Activated CD4-positive, alpha-beta T cell treated with anti-CD3 and anti-CD28 coated beads, Interleukin-2, Interleukin-6, amounts not matched to agents 100 ng/mL and 50 ng/mL, durations not matched to agents 16 hours and 8 hours (primary cell): ENCODE measurements at places on chromosomes 3 and 15.

DNA sequence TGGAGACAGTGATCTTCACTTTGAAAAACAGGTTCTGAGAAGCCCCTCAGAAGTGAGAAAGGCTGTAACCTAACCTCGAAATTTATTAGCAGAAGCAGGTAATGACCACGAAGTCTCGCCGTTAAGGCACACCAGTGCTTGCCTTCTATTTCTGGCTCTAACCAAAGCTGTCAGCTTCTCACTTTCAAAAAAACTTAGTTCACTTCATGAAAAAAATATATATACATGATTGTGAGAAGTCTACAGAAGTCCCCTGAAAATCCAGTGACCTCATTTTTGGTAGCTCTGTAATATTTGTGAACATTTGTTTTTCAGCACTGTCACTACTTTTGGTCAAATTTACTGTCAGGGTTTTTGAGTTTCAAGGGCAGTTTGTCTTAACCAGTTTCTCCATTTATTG lies 19.1 kb upstream of the AKAP13 start:
- no peak for DNase-seq

- DNase-seq = no peak
Measured at GRCh38 chr3:12501360-12502020, 17.2 kb downstream of the TSEN2 start.

GRCh38 chr3:159832024-159832423 lies 156.6 kb upstream of the IL12A start:
- DNase-seq = no peak

DNA sequence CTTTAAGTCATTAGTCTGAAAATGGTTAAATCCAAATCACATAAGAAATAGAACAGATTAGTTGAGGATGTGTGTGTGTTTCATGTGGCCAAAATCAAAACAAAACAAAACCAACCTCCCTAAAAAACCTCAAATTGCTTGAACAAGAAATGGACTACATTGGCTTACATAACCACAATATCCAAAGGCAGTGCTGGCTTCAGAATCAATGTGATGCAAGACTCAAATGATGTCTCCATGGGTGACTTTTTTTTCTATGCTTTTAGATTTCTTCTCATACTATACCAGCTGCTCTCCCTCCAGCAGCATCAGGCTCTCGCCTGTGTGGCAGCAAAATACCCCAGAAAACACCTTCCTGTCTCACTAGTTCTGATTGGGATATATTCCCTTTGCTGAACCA lies 36.0 kb upstream of the CMTM8 start:
- no peak for DNase-seq

DNA sequence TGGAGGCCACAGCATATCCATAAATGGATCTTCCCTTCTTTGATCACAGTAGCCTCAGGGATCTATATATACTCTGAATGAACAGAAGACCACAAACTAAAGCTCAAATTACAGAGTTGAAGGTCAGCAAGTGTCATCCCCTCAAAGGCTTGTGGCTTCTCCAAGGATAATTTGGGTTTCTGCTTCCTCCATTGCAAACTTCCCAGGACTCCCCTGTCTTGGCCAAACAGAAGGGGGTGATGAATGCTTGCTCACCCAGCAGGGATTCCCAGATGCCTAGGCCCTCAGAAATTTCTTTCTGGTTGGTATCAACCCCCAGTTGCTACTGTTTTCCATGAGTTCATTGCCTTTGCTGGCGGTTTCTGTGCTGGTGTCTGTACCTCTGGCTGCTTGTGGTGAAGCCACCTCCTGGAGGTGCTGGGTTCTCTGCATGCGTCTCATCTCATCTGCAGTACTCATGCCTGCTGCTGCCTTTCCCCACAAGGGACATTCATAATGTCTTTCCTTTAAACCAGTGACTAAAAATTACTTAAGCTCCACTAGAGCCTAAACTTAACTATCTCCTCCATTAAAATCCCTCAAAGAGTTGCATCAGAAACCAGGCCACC lies 17.7 kb downstream of the ENTPD3 start:
- DNase-seq = no peak

DNA sequence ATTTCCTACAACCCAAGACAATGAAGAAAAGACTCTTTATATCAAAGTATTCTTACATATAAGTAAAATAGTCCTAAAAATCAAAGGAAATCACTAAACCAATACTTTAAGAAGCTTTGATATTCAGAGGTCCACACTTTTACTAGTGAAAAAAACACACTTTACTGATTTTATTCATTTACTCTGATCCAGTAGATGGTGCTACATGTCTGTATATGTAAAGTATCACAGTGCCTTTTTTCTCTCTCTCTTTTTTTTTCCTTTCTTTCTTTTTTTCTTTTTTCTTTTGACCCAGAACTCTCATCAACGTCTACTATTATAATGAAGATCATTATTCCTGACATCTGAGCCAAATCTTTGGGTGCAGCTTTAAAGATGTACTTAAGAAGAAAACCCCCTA lies 10.8 kb upstream of the CCDC39 start:
- no peak for DNase-seq

- DNase-seq = no peak
Measured at GRCh38 chr3:144162042-144162441, 190.4 kb downstream of the DIPK2A start.

GRCh38 chr15:52509500-52510245 lies 19.0 kb downstream of the MYO5A start:
- no peak for DNase-seq

DNA sequence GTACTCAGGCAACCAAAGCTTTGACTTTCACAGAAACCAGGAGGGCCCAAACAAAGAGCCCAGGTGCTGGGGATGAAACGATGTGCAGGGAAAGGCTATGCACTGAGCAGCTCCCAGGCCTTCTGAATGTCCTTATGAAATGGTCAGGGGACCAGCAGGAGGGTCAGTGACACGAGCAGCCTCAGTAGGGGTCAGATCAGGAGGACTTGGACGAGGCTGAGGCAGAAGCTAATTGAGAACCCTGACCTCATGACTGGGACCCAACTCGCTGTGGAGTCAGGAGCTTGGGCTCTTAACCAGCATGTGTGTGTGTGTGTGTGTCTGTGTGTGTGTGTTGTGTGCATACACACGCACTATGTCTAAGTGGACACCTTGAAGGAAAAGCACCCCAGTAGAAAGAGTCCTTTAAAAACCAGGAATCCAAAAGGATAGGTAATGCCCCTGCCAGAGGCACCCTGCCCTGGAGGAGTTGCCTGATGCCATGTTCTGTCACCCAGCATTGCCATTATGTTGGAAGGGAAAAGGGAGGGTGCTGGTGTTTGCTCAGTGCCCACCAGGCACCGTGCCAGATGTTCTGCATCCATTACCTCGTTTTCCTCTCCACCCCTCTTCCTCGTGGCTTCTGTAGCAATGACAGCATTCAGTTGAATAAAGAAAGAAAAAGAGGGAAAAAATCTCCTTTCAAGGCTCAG lies 50.9 kb downstream of the CORO2B start:
- no peak for DNase-seq

- no peak for DNase-seq
Measured at GRCh38 chr3:77137559-77137958, 97.7 kb downstream of the ROBO2 start.

DNA sequence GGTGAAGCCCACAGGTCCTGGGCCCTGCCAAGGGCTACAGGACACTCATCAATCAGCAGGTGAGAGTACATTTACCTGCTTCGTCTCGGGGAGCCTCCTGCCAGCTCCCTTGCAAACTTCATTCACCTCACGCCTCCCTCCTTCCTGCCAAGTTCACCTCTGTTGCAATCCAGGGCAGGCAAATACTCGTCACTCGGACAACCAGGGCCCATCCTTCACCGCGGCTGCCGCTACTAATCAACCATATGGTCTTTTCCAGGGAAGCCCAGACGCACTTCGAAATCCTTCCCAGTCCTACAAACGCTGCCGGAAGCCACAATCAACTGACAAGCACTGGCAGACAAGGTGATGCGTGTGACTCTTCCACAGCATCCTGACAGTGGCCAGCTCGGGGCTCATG lies 200.7 kb upstream of the NSMCE3 start:
- DNase-seq = no peak

- DNase-seq = no peak
Measured at GRCh38 chr3:191919491-191920026, 458.6 kb downstream of the PYDC2 start.

GRCh38 chr3:124705552-124705951 lies 24.7 kb upstream of the UMPS start:
- DNase-seq = no peak

GRCh38 chr3:186598108-186598784 lies 14.6 kb upstream of the AHSG start:
- DNase-seq = no peak

- DNase-seq = no peak
Measured at GRCh38 chr3:48219543-48219942, 3.8 kb upstream of the CAMP start.

DNA sequence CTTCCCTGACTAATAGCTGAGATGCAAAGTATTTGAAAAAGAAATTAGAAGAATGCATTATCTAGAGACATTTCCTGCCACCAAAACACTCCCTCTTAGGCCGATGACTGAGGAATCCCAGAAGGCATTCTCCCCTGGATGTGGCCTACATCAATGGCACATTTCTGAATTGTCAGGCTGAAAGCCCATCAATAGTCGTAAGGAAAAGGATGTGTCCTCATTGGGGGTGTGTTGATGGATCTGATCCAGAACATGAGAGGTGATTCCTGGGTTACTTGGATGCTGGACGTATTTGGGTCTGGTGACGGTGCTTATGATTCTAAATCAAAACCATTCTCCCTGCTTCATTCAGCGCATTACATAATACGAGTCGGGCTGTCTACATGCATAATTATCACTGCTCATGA lies 216.9 kb upstream of the CDIN1 start:
- no peak for DNase-seq

- DNase-seq = no peak
Measured at GRCh38 chr15:74392451-74392830, 25.0 kb upstream of the CYP11A1 start.

- no peak for DNase-seq
Measured at GRCh38 chr3:188589071-188589470, 435.1 kb downstream of the LPP start.

DNA sequence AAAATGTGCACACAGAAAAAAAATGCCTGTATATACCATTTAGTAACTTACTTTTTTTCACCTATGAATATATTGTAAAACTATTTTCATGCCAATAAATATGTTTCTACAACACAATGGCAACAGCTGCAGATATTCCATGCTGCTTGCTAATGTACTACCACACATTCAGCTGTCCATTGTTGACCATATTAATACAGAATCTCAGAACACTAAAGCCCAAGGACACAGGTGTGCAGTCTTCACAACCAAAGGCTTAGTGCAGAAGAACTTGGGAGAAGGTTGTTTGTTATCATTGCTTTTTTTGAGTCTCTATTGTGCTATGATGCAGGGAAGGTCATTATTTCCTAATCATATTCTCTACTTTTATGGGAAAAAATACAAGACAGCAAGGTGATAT lies 79.6 kb downstream of the DIPK2A start:
- no peak for DNase-seq

DNA sequence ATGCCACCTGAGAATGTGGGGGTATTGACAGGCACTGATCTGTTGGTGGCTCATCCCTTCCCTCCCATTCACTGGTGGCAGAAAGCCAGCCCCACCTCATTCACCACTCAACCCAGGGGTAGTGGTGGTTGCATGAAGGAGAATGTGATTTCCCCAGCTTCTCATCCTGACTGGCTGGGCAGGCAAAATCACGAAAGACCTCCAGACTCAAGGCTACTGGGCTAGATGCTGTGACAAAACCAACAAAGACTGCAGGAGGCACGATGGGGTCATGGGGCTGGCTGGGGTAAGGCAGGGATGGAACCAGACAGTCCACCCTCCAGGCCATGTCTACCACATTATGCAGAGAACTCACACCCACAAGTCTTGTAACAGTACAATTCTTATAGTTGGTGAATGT lies 33.9 kb downstream of the FSTL1 start:
- DNase-seq = no peak

DNA sequence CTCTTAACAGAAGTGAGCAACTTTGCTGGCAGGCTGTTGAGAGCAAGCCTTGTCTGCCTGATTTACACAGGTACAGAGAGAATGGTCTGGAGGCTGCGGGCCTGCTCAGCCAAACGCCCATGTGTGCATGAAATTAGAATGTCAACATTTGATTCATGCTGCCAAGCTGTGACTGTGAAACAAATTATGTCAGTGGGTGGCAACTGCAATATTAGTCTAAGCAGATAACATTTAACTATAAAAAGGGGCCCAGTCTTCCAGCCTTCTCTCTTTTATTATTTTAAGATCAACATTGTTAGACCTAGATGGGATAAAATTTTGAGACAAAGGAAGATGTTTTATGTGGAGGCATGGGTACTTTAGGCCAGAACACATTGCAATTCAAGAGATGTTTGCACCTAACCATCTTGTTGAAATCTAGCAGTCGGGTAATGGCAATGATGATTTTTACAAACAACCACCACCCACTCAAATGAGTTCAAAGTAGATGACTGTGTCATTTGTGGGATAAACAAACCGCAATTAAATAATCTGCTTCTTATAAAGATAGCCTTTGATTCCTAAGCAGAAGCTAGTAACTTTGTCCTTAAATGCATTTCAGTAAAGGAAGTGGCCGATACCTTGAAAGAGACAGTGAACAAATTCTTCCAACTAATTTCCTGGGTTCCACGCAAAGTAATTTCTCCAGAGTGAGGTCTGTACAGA lies 70.2 kb downstream of the FOXB1 start:
- peak; percentile 12 for DNase-seq

- no peak for DNase-seq
Measured at GRCh38 chr3:78879295-78879860, 888.4 kb downstream of the ROBO1 start.

- DNase-seq = no peak
Measured at GRCh38 chr3:189789432-189789831, 158.2 kb downstream of the TP63 start.

GRCh38 chr3:115922681-115923347 lies 299.5 kb downstream of the GAP43 start:
- DNase-seq = no peak

- DNase-seq = no peak
Measured at GRCh38 chr3:18812316-18812715, 336.0 kb upstream of the KCNH8 start.

- DNase-seq = no peak
Measured at GRCh38 chr15:66899555-66900350, 165.6 kb upstream of the SMAD3 start.
